ENCODE measurements at places on chromosomes 12 and 14. TPM values are rescaled to one million over a fixed set of nuclear protein-coding genes. Genes with fewer than 3 reads are reported as not detected.

The CLEC4A gene
- total RNA-seq = not detected

The CFAP73 gene
- not detected for total RNA-seq

DNA sequence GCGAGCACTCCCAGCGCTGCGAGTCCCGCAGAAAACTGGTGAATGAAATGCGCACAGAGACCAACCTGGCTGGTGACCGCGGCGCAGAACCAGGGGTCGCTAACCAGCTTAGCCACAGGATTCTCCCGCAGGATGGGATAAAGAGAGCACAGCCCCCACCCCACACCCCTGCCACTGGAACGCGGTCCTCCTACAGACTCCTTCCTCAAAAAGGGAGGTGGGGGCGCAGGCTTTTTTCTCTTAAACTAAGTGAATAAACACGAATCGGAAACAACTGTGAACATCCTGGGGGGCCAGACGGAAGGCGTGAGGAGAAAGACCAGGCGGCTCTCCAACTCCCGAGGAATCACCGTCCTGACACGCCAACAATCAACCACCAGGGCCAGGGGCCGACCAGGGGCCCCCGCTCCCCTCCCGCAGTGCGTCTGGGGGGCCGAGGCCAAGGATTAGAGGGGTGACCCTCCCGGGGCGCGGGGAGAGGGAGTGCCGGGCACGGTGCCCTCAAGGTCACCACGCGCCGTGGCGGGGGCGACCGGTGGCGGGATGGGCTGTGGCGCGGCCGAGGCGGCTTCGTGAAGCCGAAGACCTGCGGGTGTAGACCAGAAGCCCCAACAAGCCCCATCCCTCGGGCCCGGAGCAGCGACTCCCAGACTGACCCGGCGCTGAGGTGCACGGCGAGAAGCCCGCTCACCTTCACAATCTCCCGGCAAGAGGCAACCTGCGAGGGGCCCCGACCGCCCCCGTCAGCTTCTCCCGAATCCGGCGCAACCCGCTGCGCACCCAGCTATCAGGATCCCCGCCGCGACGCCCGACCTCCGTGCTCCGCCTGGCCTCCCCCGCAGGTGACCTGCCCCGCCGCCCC, 704 bp downstream of the ATP2B1 start:
- peak; percentile 59 for DNase-seq

DNA sequence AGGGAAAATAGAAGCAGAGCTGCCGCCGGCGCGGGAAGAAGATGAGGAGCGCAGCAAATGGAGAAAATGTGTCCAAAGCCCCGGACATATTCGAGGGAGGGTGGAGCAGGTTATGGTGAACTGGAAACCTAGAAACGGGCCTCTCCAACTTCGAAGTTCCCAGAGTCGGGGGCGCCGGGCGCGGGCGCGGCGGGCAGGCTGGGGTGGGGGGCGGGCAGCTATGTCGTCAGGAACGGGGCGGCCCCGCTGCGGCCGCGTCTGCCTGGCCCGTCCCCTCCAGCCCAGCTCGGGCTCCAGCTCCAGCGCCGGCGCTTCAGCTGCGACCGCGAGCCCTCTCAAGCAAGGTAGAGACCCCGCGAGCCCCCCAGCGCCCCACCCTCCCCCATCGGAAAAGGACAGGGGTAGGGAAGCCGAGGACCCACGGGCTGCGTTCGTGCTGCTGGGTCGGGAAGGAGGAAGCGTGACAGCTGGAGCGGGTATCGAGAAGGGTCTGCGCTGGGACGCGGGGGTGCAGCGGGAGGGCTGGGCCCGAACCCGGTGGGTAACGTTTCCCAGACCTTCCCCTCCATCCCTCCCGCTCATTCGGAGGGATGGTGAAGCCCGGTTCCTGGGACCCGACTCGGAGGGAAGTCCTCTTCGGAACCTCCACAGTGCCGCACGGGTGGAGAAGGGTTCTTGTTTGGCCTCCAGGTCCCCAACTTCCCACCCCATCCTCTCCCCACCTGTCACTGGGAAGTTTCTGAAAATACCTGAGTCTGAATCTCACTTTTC, 1.0 kb downstream of the DGKA start:
- peak; percentile 80 for DNase-seq

DNA sequence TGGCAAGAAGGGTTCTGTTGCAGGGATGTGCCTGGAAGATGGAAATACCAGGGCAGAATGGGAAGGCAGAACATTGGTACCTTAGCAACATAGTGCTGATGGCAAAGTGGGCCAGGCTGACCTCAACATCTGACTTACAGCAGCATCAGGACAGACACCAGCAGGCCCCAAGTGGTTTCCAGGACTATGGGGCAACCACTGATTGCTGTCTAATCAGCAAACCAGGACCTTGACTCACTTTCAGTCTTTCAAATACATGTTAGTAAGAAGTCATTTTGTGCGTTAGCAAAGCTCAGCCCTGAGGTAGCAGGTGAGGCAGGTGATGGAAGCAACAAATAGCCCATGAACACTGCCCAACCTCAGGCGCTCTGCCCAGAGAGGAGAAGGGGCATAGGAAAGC, 4.7 kb upstream of the SPTSSA start:
- no peak for DNase-seq

DNA sequence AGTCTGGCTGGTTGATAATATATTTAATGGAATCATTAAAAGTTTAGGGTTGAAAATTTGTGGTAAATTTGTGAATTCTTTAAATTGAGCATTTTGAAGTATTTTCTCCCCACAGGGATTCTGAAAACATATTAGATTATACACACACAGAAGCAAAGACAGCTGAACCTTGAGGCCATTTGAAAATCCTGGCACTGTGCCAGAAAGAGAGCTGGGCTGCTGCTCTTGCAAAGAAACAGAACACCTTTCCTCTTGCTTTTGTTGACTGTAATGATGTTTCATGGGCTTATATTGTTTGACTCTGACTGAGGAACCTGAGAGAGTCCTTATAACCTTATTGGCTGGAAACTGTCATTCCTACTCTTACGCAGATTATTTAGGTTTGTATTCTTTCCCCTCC, 4.8 kb downstream of the RNF34 start:
- DNase-seq = peak; percentile 57

The TSPAN11 gene
- total RNA-seq = 9.6 TPM

DNA sequence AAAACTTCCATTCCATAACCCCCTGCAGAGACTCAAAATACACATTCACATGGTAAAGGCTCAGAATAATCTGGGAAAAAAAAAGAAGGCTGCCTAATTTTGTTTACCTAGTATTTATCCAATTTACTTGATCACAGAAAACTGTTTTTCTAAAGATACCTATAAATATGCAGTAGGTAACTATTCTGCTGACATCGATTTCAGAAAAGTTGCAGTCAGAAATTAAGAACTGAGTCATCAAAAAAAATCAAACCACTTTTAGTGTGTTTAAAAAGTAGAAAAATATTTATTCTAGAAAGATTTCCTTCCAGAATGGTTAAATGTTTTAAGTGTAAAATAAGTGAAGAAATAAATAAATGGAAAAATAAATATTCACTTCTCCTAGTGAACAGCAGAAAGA, 254.5 kb upstream of the CAND1 start:
- no peak for DNase-seq

The FAM186B gene
- total RNA-seq = 0.17 TPM

The KITLG gene
- 30.4 TPM for total RNA-seq

DNA sequence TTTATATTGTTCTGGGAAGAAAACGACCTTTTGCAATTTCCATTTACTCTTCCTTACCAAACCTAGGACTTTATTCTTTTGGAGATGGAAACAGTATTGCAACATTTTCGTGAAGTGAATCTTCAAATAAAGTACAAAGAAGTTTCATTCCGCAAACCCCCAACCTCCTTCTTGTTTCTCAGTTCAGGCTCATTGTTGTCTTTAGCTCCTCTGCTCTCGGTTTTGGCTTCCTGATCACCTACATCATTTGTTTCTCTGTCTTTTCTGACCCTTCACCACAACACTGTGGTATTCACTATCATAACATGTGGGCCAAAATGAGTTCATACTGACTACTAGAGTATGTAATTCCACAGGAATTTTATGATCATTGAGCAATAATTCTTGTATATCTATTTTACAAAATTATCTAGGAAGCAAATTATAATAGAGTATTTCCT, 266.8 kb downstream of the ADAMTS20 start:
- no peak for DNase-seq

- no peak for DNase-seq
Measured at GRCh38 chr12:111758120-111758561, 8.6 kb upstream of the ALDH2 start.

GRCh38 chr12:79294590-79294989, 396.2 kb downstream of the PAWR start:
- no peak for DNase-seq

DNA sequence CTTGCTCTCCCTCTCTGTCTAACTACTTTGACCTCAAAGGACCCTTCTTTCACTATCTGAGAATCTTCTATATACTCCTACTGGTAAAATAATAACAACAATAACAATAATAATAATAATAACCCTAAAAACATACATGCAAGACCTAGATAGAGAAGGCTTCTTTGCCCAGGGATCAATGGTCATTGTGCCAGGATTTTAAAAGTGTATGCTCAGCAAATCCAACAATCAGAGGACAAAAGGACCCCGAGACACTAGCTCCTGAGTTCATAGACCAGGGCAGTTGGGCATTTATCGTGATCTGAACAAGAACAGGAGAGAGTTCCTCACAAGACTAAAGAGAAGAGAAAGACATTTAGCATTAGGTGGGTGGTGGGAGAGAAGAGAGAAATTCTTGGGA, 358.5 kb downstream of the DAD1 start:
- DNase-seq = no peak

GRCh38 chr14:88323523-88324199, 592 bp upstream of the KCNK10 start:
- DNase-seq = peak; percentile 51

GRCh38 chr12:84507956-84508850, 404.4 kb downstream of the SLC6A15 start:
- peak; percentile 43 for DNase-seq

The ARF3 gene
- 71.3 TPM for total RNA-seq

- no peak for DNase-seq
Measured at GRCh38 chr14:32565256-32565655, 236.2 kb downstream of the AKAP6 start.

- DNase-seq = no peak
Measured at GRCh38 chr14:97218274-97218673, 421.1 kb downstream of the VRK1 start.

The DNAH10 gene
- 0.60 TPM for total RNA-seq

The COX8C gene
- total RNA-seq = not detected

- DNase-seq = no peak
Measured at GRCh38 chr12:115584156-115584555, 693.3 kb downstream of the MED13L start.

- DNase-seq = no peak
Measured at GRCh38 chr12:27651201-27651600, 45.0 kb upstream of the REP15 start.

- no peak for DNase-seq
Measured at GRCh38 chr14:80364816-80365215, 153.5 kb upstream of the DIO2 start.

The PRH2 gene
- not detected for total RNA-seq

GRCh38 chr14:90534838-90535555, 138.2 kb downstream of the CALM1 start:
- DNase-seq = no peak

GRCh38 chr14:34569750-34570149, 30.2 kb upstream of the EAPP start:
- DNase-seq = no peak

The NPFF gene
- not detected for total RNA-seq

DNA sequence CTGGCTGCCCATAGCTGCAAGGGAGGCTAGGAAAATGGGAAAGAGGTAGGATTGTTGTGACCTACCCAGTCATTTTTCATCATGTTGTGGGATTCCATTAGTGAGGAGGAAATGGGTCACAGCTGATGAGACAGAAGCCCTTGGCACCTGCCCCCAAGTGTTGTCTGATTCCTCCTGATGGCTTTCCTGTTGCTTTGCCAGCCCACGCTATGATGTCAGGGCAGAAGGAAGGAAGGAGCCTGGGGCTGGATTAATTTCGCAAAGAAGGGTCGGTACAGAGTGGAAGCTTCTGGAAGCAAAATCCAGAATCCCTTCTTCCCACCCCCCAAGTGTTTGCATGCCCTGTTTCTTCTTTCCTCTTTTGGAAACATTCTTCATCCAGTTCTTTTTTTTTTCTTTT, 8.7 kb downstream of the OTUB2 start:
- DNase-seq = no peak

DNA sequence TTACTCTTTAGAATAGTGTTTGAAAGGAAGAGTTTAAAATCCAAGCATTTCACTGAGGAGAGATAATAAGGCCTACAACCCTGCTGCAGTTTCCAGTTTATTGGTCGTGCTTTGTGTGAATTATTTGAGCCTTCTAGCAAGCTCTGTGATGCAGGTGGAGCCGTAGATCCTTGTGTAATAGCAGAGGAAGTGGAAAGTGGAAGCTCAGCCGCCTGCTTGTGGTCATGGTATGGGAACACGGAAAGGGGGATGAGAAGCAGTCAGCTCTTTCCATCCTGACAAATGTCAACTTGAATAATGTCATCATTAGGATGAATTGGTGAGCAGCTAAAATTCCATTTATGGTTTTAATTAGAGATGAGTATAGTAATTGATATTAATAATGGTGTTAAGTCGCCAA, 29.1 kb downstream of the SYNE2 start:
- no peak for DNase-seq

GRCh38 chr14:64830961-64831360, 48.7 kb downstream of the SPTB start:
- DNase-seq = no peak

The GPR135 gene
- 1.8 TPM for total RNA-seq

GRCh38 chr12:131235871-131236271, 282.2 kb downstream of the ADGRD1 start:
- no peak for DNase-seq

DNA sequence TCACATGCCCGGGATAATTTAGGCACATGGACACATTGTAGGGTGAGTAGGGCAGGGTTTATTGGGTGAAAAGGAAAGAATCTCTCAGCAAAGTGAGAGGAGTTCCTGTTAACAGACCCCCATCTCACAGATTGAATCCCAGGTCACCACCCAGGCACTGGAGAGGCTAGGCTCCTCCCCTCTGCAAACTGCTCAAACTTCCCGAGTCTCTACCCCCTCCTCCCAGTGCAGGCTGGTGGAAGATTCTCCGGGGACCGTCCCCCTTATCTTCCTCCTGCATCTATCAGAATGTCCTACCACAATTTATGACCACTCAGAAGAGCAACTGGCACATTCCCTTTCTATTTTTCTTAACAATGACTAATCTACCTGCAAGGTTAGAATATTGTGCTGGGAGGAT, 126.0 kb downstream of the NTF3 start:
- no peak for DNase-seq

GRCh38 chr12:58172433-58173073, 231.2 kb downstream of the ATP23 start:
- no peak for DNase-seq

The SIVA1 gene
- total RNA-seq = 218 TPM

GRCh38 chr12:21642707-21643389, 14.8 kb downstream of the LDHB start:
- no peak for DNase-seq

GRCh38 chr14:76657846-76658245, 103.4 kb upstream of the VASH1 start:
- no peak for DNase-seq

The VWF gene
- total RNA-seq = 0.20 TPM

DNA sequence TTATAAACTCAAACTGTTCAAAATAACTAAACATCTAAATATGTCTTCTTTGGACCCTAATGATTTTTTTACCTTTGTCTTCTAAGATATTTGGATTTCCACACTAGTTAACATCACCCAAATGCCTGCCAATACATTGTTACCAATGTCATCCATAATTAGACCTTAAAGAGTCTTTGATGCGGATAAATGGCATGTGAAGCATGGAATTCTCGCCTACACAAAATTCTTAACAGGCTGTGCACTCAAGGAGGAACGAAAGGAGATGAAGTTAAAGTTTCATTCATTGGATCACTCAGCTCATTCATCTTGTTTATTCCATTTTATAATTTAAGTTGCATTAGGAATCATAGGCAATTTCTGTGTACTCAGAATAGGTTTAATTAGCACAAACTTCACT, 219.7 kb downstream of the ACSS3 start:
- no peak for DNase-seq
